Left hindlimb (tissue), 1 donor: ENCODE measurements at places on chromosomes 4 and X.

- DNase-seq = no peak
Measured at GRCh38 chrX:153763989-153764755, at the start of gene PLXNB3. Gene PLXNB3 (plus strand): TSS chrX:153764249. CDS start chrX:153765536, 1,287 bp downstream.

DNA sequence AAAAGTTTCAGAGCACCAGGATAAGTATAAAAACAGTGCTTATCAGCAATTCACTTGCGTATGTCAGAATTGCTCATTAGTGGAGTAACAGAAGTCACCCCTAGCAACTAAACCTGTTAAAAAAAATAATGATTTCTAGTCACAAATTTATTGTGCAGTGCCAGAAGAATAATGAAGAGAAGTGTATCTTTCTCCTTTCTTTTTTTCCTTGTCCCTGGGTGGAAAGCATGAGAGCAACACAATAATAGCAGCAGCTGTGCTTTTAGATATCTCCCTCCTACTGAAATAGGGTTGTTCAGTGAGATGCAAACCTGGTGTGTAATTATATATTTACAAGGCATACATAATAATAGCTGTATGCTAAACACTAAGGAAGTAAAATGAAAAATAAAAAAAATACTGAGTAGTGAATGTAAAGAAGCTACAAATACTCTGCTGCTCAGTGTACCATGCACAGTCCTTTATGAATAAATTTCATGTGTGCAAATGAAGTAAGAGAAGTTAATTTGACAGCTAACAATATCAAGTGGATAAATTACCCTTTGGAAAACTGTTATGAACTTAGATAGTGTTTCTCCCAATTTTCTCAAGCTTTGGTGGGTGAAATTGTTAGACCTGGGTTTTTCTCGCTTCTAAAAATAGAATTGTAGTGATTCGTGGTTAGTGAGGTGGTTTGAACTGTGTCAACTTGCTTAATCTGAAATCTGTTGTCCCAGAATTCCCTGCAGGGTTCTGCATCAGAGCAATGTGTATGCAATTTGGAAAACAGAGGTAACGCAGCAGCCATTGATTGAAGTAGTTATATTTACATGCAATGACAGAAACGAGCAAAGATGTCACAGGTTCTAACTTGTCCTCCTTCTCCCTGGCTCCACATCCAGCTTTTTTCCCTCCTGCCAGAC is 125.7 kb upstream of the NDST3 start:
- no peak for DNase-seq

DNA sequence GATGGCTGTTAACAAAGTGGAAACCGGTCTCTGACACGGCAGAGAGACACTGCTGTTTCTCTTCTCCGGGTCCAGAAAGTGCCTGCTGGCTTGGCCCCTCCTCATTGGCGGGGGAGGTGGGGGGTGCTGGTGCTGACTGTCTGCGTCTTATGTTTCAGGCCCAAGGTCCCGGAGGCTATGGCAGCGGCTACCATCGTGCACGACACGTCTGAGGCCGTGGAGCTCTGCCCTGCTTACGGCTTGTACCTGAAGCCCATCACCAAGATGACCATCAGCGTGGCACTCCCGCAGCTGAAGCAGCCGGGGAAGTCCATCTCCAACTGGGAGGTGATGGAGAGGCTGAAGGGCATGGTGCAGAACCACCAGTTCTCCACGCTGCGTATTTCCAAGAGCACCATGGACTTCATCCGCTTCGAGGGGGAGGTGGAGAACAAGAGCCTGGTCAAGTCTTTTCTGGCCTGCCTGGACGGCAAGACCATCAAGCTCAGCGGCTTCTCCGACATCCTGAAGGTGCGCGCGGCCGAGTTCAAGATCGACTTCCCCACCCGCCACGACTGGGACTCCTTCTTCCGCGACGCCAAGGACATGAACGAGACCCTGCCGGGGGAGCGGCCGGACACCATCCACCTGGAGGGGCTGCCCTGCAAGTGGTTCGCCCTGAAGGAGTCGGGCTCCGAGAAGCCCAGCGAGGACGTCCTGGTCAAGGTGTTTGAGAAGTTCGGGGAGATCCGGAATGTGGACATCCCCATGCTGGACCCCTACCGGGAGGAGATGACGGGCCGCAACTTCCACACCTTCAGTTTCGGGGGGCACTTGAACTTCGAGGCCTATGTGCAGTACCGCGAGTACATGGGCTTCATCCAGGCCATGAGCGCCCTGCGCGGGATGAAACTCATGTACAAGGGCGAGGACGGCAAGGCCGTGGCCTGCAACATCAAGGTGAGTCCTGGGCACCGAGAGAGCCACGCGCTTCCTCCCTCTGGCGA is 2.2 kb downstream of the AKAP17A start:
- no peak for DNase-seq

DNA sequence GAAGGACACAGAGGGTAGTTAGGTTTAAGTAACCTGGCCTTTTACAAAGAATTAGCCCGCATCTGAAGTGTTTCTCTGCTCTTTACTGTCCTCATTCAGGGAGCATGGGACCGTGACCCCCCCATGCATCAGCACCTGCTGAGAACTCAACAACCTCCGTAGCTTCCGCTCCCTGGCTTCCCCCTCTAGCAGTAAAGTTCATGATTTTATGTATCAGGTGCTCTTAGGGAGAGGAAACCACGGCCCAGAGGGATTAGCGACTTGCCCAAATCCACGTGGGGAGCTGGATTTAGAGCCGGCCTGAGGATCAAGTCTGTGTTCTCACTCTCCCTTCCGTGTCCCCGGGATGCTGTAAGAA is 284.6 kb upstream of the GATB start:
- no peak for DNase-seq

- DNase-seq = no peak
Measured at GRCh38 chrX:127888767-127889166, 163.4 kb downstream of the ACTRT1 start.

- DNase-seq = no peak
Measured at GRCh38 chrX:39627257-39627656, 470.5 kb downstream of the BCOR start.

GRCh38 chrX:67044029-67044653 is 405.3 kb upstream of the EDA2R start:
- no peak for DNase-seq

- no peak for DNase-seq
Measured at GRCh38 chr4:183770906-183771305, 111.8 kb downstream of the TRAPPC11 start.

DNA sequence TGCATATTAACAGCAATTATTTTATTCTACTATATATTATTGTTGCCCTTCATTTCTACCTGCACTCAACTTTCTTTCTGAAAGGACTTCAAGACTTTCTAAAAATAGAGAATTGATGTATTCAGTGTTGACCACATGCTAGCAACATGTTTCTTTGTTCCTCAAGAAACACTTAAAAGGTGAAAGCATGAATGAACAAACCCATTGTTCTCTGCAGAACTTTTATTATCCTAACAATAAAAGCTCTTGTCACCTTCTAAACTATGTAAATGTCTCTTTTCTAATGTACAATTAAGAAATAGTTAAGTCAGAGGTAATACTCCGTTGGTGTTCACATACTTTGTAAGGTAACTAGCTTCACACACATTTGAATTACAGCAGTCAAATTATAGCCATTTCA is 638.7 kb downstream of the FSTL5 start:
- DNase-seq = no peak
